Psoas muscle (tissue), 8 donors: ENCODE measurements at places on chromosomes 4 and X. TPM values are rescaled to one million over a fixed set of nuclear protein-coding genes. Genes with fewer than 3 reads are reported as not detected.

The PSAPL1 gene
- total RNA-seq: not detected

The ZRSR2 gene
- 8.3 TPM for total RNA-seq

The TRIM60 gene
- total RNA-seq: not detected

The STAG2 gene
- total RNA-seq: 33.0 TPM

DNA sequence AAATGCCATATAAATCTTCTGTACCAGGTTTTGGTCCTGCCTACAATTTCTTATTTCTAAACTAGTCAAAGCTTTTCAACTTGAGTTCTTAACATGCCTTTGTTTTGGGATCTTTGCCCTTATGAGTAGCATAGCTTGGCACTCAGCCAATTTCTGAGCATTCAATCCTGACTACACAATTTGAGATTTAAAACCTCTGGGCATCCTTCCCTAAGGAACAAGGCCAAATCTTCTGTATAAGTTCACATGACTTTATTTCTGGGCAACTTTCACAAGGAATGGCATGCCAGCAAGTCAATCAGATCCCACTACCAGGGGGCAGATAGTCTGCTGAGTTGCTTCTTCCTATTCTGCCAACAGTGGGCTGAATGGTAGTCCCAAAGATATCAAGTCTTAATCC is 254.2 kb downstream of the ADAMTS3 start:
- peaks cover 11% of the 10 kb centered on the region for H3K4me1 ChIP-seq
- no peak overlapping the region for H3K27ac ChIP-seq
- H3K27me3 ChIP-seq: no peaks in the 10 kb centered on the region
- no peaks in the 10 kb centered on the region for H3K36me3 ChIP-seq

GRCh38 chr4:38315286-38315685 is 348.7 kb upstream of the KLF3 start:
- H3K4me1 ChIP-seq: peaks cover 22% of the 10 kb centered on the region
- no peak overlapping the region for H3K4me3 ChIP-seq
- no peaks in the 10 kb centered on the region for H3K27me3 ChIP-seq
- no peak overlapping the region for H3K27ac ChIP-seq

The FAM9C gene
- not detected for total RNA-seq

- DNase-seq: no peak
- H3K27me3 ChIP-seq: no peaks in the 10 kb centered on the region
- peaks cover 97% of the 10 kb centered on the region for H3K36me3 ChIP-seq
- H3K4me3 ChIP-seq: no peak overlapping the region
- H3K4me1 ChIP-seq: peaks cover 19% of the 10 kb centered on the region
Measured at GRCh38 chr4:88746206-88746605, 48.6 kb upstream of the NAP1L5 start.
